ENCODE measurements at places on chromosomes 5 and 9.

GRCh38 chr5:38078161-38078560, 180.2 kb upstream of the EGFLAM start:
- no peak for DNase-seq

DNA sequence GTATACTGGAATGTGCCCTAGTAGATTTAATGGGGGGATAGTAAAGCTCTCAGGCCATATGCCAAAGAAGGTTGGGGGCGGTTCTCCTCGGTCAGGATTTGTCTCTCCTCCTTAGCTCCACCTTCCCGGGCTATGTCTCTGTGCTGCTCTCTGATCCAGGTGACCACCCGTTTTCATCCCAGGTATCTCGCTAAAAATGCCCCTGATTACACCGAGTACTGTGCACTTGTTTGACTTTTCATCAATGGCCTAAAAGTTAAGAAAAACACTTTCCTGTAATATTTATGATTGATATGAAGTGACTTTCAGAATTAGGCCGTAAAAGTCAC, 724 bp downstream of the NDUFS6 start:
- no peak for DNase-seq

DNA sequence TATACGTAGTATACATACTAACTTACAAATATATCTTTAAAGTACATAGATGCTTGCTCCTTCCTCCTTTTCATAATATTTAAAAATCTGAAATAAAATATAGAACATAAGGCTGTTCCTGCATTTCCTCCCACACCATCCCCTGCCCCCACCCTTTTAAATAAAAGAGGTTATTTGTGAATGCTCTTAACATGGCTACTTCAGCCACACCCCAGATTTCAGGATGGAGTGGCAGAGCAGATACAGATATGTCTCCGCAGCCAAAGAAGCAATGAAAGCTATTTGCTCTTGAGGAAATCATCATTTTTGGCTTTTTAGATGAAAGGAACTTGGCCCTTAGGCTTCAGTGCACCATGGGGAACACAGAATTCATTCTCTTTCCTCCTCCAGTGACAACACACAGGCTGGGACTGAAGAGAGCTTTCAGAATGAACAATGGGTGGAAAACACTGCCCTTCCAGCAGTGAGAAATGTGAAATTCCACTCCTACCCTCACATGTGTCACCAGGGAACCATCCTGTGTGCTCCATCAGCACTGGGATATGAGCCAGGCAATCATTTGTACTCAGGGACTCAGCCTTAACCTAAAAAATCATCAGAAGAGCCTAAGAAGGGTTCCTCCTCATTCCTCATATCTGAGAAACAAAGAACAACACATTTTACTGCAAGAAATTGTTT, 134.3 kb downstream of the PPP2R2B start:
- no peak for DNase-seq

DNA sequence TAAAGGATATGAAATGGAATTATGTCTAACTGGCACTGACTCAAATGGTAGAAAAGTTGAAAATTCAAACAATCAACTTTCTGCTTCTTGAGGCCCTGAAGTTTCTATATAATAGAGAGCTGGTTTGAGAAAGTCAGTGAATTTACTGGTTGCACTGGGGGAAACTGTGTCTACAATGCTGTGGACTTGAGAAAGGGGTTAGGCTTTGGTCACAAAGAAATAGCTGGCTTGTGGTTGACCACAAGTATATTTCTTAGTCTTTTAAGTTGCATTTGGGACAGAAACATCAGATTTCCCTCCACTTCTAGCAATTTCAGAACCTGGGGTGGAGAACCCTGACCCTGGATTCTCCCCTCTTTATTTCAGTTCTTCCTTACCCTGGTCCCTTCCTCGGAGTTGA, 192.6 kb upstream of the ACTBL2 start:
- no peak for DNase-seq

DNA sequence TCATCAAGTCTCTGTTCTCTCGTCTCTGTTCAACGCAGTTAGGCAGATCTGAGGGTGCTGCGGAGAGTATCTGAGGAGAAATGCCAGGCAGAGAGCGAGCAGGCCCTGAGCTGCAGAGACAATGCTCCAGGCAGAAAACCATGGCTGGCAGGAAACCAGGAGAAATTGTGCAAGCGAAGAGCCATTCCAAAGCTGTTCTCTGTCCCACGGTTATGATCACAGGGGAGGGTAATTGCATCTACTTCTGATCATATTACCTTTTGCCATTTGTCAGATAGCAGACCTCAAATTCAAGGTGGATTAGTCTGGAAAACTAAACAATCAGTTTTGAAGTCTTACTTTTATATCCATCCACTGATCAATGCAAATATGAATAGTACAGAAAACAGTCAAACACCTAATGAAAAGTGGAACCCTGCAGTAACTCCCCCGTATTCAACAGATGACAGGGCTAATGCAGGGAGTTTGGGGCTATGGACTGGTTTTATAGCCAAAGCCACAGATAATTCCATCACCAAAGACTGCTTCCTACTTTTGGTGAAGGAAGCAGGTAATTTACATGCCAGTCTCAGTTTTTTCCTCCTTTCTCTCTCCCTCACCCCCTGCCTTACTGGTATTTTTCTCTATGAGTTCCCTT, 228.0 kb downstream of the DCP2 start:
- no peak for DNase-seq

DNA sequence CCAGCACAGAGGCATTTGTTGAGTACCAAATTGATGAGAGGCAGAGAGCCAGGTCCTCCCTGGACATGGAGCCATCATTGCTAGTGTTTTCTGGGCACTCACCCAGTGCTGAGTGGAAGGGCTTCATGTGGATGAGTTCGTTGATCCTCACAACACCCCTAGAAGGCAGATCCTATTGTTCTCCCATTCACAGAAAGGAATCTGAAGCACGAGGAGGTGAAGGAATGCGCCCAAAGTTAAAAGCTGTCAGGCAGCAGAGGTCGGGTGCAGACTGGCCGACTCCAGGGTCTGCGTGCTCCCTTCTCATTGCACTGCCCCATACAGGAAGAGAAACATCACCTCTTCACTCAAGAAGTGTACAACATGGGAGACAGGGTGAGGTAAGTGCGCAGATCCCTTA, 153.5 kb upstream of the TNPO1 start:
- DNase-seq, result no peak

- DNase-seq, result no peak
Measured at GRCh38 chr9:130480673-130481072, 35.9 kb downstream of the ASS1 start.

- DNase-seq, result no peak
Measured at GRCh38 chr9:87089929-87090328, 142.6 kb upstream of the GAS1 start.

- DNase-seq, result no peak
Measured at GRCh38 chr9:38178237-38178636, 109.2 kb upstream of the SHB start.

DNA sequence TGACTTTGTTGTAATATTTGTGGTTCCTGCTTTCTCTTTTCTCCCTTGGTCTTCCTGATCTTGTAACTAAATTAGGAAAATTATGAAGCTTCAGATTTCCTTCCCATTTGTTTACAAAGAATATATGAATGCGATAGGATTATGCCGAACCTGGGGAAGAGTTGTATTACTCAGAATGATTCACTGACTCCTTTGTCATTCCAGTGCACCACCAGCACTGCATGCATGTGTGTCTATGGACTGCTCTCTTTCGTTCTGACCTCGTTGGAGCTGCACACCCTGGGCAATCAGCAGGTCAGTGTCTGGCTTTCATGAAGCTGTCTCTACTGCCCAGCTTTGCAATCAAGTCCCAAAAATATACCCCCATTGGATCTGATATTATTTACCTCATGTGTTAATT, 25.5 kb downstream of the NUP188 start:
- no peak for DNase-seq

GRCh38 chr9:14902561-14902960, 7.7 kb downstream of the FREM1 start:
- no peak for DNase-seq

GRCh38 chr9:37903647-37904444, at the start of gene SLC25A51:
Gene SLC25A51, minus strand, starts transcription at chr9:37904127. Its CDS starts 15,577 bp downstream, at chr9:37888550.
- DNase-seq, result peak; percentile 90

- DNase-seq, result no peak
Measured at GRCh38 chr5:60820593-60821487, 23.2 kb downstream of the ELOVL7 start.

- no peak for DNase-seq
Measured at GRCh38 chr5:6902597-6902996, 189.4 kb downstream of the TENT4A start.

DNA sequence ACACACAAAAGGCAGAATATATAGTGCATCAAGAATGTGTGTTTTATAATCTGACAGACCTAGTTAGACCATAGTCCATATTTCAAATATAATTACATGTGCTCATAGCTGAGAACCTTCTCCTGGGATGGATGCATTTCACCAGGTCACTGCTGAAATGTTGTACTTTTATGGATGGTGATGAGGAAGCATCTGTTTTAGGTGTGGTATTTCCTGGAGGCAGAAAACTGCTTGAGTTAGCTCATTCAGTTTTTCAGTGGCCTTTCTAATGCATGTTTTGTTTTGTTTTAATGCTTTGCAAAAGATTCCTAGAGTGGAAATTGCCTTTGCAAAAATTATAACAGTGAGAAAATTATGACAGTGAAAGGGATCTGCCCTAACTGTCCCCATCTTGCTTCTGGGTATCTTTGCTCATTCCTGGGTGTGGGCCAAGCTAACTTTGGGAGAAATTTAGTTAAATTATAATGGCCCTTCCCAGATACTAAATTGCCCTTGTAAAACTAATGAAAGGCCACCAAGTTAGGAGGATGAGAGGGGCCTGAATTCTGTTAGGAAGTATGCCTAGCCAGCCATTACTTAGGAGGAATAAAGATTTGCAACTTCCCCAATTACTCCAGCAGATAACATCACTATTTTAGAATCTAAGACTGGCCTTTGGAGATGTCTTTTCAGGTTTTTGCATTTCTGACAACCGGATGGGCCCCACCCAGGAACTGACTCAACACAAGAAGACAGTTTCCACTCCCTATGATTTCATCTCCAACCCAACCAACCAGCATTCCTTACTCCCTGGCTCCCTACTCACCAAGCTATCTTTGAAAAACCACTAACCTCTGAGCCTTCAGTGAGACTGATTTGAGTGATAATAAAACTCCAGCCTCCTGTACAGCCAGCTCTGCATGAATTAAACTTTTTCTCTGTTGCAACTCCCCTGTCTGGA, 7.0 kb upstream of the IL12B start:
- peak; percentile 37 for DNase-seq

DNA sequence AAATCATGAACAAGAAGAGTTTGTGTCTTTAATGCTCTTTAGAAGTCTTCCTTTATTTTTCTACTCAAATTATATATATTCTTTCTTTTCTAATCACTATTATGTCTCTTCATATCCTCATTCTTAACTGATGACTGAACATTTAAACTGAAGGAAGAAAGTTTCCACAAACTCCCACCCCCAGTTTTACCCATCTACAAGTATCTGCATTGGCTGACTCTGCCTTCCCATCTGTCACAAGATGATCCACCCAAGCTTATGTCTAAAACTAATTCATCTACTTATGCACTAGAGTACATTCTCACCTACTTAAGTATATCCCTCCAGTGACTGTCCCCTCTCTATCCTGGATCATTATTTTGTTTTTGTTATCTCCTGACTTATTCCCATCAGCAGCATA, 344.5 kb downstream of the PRR16 start:
- DNase-seq, result no peak

GRCh38 chr5:179274321-179275315, 70.6 kb downstream of the ADAMTS2 start:
- DNase-seq, result no peak

- DNase-seq, result no peak
Measured at GRCh38 chr9:37977851-37978480, 74.0 kb upstream of the SLC25A51 start.

DNA sequence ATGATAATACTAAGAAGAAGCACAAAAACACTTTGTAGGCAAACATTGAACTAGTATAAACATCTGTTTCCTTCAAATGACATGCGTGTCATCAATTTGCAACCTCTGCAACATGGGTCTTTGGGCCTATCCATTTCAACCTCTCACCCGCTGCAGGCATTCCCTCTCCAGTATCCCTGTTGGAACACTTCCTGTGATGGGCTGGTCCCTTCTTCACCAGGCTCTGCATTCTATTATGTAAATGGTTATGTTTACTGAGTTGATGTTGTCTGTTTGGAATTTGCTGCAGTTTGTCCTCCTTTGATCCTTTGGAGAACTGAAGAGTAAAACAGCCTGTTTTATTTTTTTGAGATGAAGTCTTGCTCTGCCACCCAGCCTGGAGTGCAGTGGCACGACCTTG, 16.6 kb upstream of the TBC1D2 start:
- no peak for DNase-seq

- no peak for DNase-seq
Measured at GRCh38 chr9:118928722-118929121, 440.5 kb downstream of the BRINP1 start.

DNA sequence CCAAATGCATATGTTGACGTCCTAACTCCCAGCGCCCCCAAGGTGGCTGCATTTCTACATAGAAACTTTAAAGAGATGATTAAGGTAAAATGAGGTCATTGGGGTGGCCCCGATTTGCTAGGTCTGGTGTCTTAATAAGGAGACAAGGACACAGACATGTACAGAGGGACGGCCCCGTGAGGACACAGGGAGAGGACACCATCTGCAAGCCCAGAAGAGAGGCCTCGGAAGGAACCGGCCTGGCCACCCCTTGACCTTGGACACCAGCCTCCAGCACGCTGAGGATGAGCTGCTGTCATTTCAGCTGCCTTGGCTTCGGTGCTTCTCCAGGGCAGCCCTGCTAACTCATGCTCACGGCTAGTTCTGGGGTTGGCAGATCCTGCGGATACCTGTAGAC, 73.2 kb downstream of the MRPL36 start:
- DNase-seq, result no peak

DNA sequence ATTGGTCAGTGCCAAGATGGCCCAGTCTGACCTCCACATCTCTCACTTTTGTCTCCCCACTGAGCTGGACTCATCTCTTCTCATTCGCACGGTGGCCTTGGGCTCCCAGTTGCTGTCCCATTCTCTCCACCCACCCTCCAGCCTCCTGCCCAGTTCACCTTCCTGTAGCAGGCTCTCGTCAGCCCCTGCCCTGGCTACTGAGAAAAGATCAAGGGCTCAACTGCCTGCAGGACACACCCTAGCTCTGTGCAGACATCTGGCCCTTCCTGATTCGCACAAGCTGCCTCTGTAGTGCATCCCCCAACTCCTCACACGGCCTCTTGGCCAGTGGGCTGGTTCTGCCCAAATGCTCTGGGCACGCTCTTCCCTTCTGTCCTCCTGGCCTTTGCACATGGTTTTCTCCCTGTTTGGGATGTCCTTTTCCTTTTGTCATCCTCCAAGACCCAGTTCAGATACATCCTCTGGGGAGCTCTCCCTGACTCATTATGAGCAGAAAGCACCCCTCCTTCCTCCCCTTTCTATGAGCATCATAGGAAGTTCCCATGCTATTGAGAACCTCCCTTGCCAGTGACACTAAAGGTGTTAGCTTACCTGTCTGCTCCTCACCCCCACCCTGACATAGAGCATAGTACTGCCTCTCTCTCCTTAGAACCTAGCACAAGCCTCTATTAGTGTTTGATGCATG, 78.5 kb upstream of the TGFBR1 start:
- no peak for DNase-seq

GRCh38 chr5:107601076-107601475, 69.7 kb downstream of the EFNA5 start:
- no peak for DNase-seq

- no peak for DNase-seq
Measured at GRCh38 chr5:65102371-65102975, 333.7 kb downstream of the CWC27 start.
